ENCODE measurements at places on chromosomes 2 and 18.
A peak's percentile ranks its signal among the peaks of the same experiment; 100 is the strongest.

GRCh38 chr2:45263147-45263546 is 253.9 kb upstream of the SIX2 start:
- DNase-seq: peak; percentile 84

GRCh38 chr2:159096901-159097300 is 128.5 kb downstream of the TANC1 start:
- peak; percentile 60 for DNase-seq

GRCh38 chr2:167451496-167452289 is 563.4 kb downstream of the XIRP2 start:
- DNase-seq: no peak

GRCh38 chr2:38274286-38275276 is 102.5 kb downstream of the ATL2 start:
- peak; percentile 78 for DNase-seq

- no peak for DNase-seq
Measured at GRCh38 chr2:135208016-135208415, 155.9 kb downstream of the RAB3GAP1 start.

DNA sequence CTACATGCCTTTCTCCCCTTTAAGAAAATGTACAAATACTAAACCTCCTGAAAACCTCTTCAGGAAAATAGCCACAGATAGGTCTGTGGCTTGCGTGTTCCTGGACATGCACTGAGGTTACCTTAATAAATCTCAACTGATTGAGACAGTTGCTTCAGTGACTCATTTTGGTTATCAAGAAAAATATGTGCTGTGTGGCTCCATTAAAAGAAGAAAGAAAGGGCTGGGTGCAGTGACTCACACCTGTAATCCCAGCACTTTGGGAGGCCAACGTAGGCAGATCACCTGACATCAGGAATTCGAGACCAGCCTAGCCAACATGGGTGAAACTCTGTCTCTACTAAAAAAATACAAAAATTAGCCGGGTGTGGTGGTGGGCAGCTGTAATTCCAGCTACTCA is 27.1 kb downstream of the CREG2 start:
- peak; percentile 91 for DNase-seq

- peak; percentile 15 for DNase-seq
Measured at GRCh38 chr2:176446718-176447414, 177.6 kb downstream of the MTX2 start.

GRCh38 chr2:190809876-190810525 is 70.6 kb upstream of the GLS start:
- DNase-seq: peak; percentile 20

- no peak for DNase-seq
Measured at GRCh38 chr18:74519320-74520095, 14.8 kb upstream of the CNDP1 start.

DNA sequence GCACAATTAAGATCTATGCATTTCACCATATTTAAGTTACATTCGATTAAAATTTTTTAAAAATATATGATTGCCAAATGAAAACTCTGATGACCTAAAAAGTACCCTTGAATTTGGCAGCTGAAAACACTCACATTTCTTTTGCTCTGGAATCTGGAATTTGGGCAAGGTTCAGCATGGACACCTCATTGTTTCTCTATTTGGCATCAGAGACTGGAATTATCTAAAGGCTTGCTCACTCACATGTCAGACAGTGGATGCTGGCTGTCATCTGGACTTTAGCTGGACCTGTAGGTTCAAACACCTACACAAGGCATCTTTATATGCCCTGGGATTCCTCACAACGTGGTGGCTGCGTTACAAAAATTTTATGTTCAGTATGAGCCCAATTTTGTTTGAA is 16.1 kb downstream of the MBOAT2 start:
- peak; percentile 48 for DNase-seq

GRCh38 chr2:239365071-239365781 is 35.6 kb downstream of the HDAC4 start:
- DNase-seq: no peak
